ENCODE measurements at places on chromosomes 6 and 20.

DNA sequence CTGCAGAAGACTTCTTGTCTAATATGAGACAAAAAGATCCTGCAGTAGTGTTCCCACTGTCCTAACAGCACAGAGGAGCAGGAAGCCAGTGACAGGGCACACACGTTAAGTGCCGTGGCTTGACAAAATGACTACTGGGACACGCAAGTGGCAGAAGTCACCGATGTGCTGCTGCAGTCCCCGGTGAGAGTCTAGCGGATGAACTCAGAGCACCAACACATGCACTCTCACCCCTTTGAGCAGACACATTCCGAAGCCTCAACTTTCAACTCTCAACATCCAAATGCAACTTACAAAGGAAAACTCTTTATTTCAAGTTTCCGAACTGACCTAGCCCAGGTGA is 898 bp downstream of the LAMA4 start:
- DNase-seq = no peak

GRCh38 chr6:144768551-144769075 is 483.5 kb downstream of the UTRN start:
- DNase-seq = no peak

DNA sequence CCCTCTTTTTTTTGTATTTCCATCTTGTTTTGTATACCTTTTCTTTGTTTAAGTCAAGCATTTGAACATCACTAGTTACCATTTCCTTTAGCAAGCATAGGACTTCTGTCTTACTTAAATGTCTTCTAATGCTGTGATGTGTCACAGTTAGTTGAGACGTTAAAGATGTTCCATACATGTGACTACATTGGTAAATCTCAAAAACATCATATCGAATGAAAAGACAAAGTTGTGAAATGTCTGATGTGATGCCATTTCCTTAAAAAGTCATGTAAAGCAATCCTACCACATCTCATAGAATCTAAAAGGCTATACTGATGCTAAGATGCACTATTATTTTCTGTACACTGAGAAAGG is 26.8 kb downstream of the SLC16A10 start:
- DNase-seq = no peak

- DNase-seq = no peak
Measured at GRCh38 chr6:36631326-36632011, 37.3 kb downstream of the SRSF3 start.

DNA sequence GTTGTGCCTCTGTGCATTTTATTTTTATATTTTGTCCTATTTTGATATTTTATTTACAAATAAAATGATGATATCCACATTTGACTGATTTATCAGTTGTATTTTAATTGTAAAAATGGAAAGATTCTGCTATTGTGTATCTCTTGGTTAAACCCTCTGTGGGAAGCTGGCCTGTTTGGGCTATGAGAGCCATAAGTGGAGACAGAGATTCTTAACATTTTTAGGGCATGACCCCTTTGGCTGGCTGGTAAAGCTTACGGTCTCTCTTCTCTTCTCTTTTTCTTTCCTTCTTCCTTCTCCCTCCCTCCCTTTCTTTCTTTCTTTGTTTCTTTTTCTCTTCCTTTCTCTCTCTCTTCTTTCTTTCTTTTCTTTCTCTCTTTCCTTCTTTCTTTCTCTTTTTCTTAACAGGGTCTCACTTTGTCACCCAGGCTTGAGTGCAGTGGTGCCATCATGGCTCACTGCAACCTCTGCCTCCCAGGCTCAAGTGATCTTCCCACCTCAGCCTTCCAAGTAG is 172.3 kb upstream of the CDYL start:
- DNase-seq = no peak

DNA sequence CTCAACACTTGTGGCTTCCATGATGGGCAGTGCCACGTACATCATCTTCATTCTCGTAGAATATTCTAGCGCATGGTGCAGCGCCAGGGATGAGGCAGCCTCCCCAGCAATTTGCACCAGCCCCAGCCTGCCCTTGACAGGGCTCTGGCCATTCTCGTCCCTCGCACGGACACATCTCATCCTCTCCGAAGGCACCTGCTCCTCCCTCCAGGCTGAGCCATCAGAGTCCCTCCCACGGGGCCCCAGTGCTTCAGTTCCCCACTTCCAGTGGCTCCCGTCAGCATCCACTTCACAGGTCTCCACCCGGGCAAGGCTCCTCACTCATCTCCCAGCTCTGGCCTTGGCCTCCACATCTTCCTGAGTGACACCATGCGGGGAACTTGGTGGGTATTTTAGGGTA is 13.3 kb upstream of the PHACTR3 start:
- no peak for DNase-seq

DNA sequence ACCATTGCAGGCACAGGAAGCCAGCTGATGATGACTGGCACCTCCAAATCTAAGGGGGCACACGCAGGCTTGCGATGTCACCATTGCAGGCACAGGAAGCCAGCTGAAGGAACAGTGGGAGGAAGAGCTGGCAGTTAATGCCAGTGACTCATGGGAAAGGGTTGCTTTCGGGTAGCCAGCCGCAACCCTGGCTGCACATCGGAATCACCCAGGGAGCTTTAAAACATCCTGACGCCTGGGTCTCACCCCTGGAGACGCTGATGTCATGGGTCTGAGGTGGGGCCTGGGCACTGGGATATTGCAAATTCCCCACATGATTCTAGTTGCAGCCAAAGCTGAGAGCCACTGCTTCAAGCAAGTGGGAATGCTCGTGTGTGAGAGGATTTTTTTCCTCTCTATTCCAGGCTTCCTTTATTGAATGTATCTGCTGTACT is 16.1 kb upstream of the CCN6 start:
- DNase-seq = no peak

- no peak for DNase-seq
Measured at GRCh38 chr6:105783333-105783935, 302.7 kb upstream of the PRDM1 start.

DNA sequence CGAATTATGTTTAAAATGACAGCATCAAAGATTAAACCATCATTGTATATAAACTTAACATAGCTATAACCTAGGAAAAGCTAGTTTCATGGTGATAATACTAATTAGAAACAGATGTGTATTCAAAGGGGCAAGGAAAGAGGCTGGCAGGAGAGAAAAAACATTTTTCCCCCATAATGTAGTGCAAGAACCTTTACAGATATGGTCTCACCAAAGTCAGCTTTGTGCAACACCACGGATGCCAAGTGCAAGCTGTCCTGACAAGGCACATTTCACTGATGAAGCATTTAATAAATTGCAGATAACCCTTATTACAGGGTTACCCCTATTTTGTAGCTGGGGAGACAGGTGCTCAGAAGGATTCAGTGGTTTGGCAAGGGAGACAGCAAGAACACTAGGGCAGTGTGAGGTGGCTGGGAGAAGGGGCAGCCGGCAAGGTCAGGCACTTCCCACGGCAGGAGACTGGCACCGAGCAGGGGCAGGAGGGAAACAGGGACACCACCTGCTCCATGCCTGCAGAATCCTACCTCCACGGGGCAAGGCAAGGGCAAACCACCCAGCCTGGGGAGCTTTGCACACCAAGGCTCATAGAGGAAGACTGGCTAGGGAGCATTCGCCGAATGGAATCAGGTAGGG is 6.5 kb downstream of the RPS6KA2 start:
- DNase-seq = no peak

DNA sequence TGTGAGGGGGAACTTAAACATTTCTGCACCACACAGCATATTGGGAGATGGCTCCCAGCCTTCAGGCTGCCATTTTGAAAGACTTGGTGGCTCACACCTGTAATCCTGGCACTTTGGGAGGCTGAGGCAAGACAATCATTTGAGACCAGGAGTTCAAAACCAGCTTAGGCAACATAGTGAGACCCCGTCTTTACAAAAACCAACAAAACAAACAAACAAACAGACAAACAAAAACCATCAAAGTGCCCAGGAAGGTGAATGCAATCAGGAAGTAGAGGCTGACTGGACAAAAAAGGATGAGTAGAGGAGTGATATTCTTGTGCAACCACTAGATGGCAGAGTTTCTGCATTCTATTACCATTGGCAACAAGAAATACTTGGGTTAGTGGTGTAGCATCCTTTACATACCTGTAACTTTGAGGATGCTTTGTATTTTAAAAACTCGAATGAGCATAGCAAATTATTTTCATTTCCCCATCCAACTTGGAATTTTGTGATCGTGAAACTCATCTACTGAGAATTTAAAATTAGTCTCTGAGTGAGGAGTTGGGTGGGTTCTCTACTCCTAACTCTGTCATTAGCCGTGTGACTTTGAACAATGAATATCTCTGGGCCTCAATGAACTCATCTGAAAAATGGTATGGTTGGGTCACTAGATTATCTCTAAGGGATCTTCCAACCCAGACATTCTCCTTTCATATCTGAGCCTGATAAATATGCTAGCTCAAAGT is 84.4 kb downstream of the CRYBG1 start:
- DNase-seq = no peak

DNA sequence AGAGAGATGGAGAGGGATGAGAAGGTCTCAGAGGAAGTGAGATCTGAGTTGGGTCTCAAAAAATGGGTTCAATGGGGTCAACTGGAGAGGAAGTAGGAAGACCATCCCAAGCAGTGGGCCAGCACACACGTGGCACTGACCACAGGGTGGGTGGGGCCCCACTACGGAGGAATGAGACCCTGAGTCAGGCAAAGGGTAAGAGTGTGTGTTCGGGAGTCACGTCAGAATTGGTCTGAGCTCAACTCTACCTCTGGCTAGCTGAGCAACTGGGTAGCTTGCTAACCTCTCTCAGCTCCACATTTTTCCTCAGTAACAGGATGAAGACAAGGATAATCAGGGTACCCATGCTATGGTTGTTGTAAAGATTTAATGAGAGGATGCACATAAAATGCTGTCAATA is 79.0 kb downstream of the TRERF1 start:
- no peak for DNase-seq

GRCh38 chr6:120965814-120966213 is 368.5 kb downstream of the TBC1D32 start:
- no peak for DNase-seq
